Inflammatory macrophage treated with lipopolysaccharide for 4 hours (primary cell): ENCODE measurements at places on chromosomes 2 and 18.

GRCh38 chr18:49249521-49249920 lies 210.9 kb downstream of the DYM start:
- DNase-seq, result peak; percentile 96

DNA sequence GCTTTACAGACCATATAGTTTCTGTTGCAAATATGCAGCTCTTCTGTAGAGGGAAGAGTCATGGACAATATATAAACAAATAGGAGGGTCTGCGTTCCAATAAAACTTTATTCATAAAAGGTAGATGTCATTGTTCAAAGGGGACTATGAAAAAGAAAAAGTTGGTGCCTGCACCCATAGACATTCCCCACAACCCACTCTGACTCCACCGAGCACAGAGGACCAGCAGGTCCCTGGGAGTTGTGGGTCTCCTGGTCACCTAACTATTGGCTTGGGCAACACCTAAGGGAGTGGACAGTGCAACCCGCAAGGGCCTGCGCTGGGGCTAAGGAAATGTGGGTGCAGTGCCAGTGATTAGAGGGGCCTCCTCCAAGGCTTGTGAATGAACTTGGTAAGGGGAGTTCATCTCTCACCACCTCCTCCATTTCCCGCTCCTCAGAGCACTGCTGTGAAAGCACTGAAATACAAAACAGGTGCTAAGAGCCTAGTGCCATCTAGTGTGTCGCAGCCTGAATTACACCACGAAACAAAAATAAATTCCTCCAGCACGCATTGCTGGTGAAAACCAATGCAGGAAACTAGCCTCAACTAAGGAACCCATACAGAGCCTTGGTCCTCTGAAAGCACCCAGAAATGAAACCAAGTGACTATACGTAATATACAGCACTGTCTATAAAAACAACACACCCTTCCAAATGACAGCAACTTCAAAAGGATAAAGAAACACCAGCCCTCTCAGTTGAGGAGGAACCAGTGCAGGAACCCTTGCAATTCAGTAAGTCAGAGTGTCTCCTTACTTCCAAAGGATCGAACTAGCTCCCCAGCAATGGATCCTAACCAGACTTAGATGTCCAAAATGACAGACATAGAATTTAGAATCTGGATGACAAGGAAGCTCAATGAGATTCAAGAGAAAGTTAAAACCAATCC lies 166.6 kb downstream of the RNF144A start:
- peak; percentile 31 for DNase-seq

- peak; percentile 33 for DNase-seq
These were observed 185.9 kb upstream of the CCDC150 start for GRCh38 chr2:196453613-196454047.

DNA sequence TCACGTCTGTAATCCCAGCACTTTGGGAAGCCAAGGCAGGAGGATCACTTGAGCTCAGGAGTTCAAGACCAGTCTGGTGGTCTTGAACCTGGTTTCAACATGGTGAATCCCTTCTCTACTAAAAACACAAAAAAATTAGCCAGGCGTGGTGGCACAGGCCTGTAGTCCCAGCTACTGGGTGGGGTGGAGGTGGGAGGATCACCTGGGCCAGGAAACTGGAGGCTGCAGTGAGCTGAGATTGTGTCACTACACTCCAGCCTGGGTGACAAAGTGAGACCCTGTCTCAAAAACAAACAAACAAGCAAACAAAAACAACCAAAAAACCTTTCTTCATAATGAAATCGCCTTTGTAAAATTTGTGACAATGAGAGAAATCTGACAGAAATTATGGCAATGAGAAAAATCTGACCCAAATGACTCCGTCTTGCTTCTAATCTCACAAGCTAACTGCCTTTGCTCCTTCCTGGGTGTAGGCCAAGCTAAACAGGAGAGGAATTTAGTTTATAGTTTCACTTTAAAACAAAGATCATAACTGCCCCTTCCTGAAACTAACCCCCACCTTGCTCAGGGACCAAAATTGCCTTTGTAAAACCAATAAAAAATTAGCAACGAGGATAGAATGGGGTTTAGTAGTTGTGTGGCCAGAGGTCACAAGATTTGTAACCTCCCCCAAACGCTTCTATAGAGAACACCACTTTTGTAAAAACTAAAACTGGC lies 60.7 kb upstream of the KIF5C start:
- DNase-seq, result no peak

DNA sequence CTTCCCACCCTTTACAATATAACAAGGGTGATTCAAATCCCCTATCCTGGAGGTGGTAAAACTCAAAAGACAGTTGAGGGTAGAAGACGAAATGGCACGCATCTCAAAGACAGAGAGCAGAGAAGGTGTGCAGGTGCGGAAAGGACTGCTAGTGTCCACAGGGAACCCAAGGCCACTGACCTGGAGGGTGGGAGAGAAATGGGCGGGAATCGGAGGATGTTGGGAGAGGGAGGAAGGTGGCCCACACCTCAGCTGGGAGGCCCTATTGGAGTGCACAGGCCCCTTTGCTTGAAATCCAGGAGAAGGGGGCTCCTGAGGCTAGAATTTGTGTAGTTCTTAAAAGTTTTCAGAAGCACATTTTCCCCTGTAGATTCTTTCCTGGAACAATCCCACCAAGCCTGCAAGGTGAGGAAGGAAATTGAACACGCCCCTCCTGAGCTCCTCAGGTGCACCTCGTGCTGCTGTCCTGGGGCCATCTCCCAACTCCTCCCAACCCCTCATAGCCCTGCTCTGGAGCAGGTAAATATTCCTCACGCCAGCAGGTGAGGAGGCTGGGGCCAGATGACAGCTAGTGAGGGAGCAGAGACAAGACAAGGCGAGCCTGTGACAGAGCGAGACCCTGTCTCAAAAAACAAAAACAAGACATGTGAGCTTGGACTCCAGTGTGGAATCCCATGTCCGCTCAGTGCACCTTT lies 99.3 kb downstream of the MCFD2 start:
- DNase-seq, result no peak

DNA sequence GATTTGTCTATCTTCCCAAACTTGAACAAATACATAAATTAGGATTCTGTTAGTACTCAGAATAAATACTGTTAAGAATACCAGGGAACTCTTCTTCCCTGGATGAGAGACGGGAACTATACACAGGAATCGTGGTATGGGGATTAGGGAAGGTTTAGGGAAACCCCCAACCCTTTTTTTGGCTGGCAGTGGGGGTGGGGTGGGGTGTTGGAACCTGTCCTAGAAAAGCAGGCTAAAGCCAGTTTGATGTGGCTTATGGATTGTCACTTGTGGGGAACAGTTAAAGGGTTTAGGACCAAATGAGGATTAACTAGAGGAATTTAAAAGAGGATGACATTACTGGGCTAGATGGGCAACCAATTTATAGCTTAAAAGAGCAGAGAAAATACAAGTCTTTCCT lies 1.8 kb downstream of the SLC4A10 start:
- no peak for DNase-seq

- DNase-seq, result no peak
These were observed 136.5 kb downstream of the ZNF532 start for GRCh38 chr18:59001166-59001565.

DNA sequence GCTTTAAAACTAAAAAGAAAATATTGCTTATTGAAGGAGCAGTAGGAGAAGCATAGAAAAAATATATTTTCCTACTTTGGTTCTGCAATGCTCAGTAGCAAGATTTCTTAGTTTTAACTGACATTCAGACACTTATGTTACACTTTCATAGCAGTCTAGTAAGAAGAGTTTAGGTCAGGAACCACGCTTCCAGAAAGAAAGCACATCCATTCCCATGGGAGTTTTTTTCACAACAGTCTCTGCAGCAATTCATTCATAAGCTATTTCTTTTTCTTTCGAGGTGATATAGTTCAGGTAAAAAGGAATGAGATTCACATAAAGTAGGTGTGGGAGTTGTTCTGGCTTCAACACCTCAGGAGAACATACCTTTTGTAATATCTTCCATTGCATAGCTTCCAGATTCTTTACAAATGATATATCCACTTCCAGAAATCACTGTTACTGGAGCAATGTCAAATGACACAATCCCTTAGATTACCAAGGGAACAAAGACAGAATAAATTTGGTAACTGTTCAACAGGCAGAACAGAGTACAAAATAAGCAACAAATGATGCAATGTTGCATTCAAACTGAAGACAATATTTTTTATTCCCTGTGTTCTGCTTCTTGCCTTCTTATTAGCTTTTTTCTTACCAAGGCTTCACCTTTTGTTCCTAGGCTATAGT lies 95.2 kb upstream of the GULP1 start:
- DNase-seq, result no peak

DNA sequence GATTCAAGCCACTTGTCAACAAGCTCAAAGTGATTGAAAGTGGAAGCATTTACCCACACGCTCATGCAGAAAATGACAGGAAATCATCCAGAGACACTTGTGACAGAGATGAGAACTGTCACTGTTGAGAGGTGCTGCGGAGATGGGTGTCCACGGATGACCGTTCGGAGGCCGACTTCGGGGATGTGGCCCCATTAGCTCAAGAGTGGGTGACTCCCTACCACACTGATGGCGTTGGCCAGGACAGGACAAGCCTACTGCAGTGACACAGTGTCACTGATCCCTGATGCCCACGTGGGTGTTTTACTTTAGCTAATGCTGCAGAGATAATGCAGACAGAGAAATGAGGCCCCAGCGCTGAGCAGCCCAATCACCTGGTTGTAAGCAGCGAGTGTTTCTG lies 81.5 kb upstream of the YWHAQ start:
- no peak for DNase-seq

GRCh38 chr2:128436479-128437203 lies 118.0 kb upstream of the HS6ST1 start:
- DNase-seq, result no peak

GRCh38 chr18:12327510-12328178 lies 19.6 kb downstream of the TUBB6 start:
- DNase-seq, result peak; percentile 74

- DNase-seq, result no peak
These were observed 19.8 kb downstream of the TET3 start for GRCh38 chr2:74004212-74005182.

GRCh38 chr2:180572346-180572745 lies 408.1 kb upstream of the UBE2E3 start:
- DNase-seq, result no peak

DNA sequence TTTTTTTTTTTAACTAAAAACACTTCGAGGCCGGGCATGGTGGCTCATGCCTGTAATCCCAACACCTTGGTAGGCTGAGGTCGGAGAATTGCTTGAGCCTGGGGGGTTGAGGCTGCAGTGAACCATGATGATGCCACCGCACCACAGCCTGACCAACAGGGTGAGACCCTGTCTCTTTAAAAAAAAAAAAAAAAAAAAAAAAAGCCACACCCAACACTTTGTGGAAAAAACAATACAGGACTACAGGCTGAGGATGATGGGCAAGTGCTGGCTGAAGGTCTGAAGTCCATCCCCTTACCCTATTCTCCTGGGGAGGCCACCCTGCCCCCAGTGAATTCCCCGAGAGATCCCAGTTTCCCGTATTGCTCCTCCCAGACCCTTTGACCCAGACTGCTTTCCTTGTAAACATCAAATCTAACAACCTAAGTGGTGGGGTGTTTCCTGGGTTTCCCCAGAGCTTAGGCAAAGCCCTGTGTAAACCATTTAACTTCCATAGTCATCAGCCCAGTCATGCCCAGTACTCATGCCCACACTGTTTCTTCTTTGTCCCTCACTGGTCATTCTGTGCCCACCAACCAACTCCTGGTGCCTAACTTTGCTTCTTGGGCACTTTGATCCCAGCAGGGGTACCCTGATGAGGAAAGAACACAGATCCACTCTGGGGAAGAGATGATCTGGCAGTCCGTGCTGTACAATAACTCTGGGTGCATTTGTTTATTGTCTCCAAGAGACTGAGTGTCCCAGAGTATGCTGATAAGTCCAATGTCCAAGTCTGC lies 5.8 kb upstream of the TMEM37 start:
- DNase-seq, result peak; percentile 19

DNA sequence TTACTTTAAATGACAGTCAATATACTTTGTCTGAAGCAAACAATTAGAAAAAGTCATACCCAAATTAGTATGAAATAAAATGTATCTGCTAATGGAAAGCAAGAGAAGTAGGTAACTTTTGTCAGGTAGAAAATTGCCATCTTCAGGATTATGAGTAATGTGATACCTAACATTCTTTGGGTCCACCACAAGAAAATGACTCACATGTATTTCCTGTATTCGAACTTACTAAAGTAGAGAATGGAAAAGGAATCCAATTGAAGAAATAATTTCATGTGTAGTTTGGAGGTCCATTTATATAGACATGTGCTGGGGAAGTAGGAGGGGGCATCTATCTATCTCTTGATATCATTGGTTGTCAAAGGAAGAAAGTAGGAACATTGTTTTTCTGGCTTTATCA lies 636.2 kb upstream of the CHAC2 start:
- no peak for DNase-seq

GRCh38 chr2:165173215-165173614 lies 30.6 kb downstream of the SCN3A start:
- peak; percentile 1 for DNase-seq

GRCh38 chr2:215022910-215023309 lies 115.5 kb downstream of the ABCA12 start:
- DNase-seq, result no peak

GRCh38 chr2:20465716-20466394 lies 19.0 kb downstream of the RHOB start:
- no peak for DNase-seq

DNA sequence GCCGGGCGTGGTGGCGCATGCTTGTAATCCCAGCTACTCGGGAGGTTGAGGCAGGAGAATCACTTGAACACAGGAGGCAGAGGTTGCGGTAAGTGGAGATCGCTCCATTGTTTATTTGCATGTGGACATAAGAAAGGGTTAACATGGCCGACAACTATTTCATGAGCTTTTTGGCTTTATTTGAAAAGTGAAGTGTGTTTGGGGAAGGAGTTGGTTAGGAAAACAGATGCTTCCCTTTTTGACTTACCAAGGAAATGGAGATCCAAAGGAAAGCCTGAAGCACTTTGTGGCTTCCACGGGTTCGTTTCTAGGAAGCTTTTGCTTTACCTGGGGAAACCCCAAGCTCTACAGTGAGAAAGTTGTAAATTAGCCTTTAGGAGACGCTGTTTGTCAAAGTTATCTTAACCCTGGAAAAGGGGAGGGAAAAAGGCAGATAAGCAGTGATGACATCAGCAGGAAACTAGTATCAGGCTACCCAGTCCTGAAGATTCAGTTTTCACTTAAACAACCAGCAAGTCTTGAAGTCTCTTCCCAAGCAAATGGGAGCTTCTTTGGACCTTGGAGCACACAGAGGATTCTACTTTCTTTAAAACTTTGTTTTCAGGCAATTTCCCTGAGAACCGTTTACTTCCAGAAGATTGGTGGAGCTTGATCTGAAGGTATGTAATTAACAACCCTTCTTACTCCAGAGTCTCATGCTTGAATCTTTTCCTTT lies at the start of gene CASP10:
TSS of gene CASP10 (plus strand) at position 492 of the 715 bp plus-strand sequence. CDS start 2,637 bp downstream, outside the sequence.
- DNase-seq, result peak; percentile 93

DNA sequence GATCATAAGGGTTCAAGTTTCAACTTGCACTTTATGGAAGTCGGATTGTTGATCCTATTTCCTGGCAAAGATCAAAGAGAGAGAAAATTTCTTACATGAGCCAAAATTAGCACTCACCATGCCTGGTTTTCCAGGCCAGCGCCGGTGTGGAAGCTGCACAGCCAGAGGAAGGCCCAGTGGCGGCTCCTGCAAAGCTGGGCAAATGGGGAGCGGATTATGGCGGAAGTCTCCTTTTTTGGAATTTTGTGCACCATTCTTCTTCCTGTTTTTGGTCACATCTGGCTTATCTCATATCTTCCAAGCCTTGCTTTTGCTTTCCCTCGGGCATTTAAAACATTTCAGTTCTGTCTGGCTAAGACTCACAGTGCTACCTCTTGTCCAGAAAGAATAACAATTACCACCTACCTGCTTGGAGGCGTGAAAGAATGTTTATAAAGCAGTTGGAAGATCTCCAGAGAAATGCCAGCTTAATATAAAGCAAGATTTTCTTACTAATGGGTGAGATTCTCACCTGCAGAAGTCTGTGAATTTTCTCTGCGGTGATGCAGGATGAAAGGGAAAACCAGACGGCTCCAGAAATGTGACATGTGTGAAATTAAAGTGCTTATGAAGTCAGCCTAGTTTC lies 94.3 kb downstream of the ASAP2 start:
- no peak for DNase-seq
